ENCODE measurements at places on chromosomes 2 and 18.

DNA sequence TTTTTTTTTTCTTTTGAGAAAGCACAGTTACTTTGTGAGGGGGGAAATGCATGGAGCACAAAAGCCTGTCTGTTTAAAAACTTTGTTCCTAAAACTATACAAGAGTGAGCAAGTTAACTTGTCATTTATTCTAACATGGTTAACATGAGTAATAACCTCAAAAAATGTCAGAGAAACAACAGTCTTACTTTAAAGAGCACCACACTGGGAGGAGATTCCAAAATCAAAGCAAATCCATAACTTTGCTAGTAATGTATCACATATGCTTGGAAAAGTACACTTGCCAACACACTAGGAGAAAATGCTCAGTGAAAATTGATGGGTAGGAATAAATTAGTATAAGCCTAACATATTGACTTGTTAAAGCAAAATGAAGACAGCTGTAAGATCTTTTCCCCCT is 157.1 kb downstream of the PRPF40A start:
- no peak for DNase-seq

- no peak for DNase-seq
These were observed 256.1 kb downstream of the NCKAP5 start for GRCh38 chr2:133312038-133312729.

GRCh38 chr18:55079481-55080355 is 120.5 kb upstream of the CCDC68 start:
- no peak for DNase-seq

- DNase-seq: no peak
These were observed 57.1 kb downstream of the ST3GAL5 start for GRCh38 chr2:85831735-85832134.

GRCh38 chr18:66724664-66725356 is 120.9 kb upstream of the CDH19 start:
- DNase-seq: no peak
